Activated CD4-positive, alpha-beta T cell treated with anti-CD3 and anti-CD28 coated beads for 4 hours (primary cell): ENCODE measurements at places on chromosomes 6 and 20.

DNA sequence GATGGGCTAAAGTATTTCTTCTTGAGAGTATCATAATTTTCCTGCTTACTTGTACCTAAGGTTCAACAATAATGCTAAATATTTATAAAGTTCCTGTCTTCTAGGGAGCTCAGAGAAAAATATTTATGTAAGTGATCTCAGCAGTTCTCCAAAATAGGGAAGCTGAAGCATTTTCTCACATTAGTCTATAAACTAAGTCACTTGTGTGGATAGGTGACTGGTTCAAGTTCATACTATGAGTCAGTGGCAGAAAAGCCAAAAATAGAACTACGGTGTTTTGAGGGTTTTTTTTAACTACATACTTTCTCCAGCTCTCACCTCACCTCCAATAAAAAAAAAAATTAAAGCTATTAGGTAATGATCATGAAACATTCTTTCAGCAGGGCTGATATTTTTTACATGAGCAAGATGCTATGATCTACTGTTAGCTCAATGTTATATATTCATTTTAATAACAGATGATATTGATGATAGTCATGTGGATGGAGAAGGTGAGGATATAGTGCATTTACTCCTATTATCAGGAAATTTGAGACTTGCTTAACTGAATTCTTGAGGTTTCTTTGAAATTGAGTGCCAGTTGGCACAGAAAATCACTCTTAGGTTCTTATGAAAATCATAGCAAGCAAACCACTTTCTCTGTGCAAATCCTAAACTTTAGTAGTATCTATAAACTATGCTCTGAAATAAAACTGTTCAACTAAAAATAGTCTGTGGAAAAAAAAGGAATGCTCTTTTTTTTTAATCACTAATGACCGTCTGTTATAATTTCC, 4.1 kb upstream of the MOXD1 start:
- no peak for DNase-seq

- DNase-seq = no peak
Observed at GRCh38 chr6:73455865-73456629, 4.0 kb upstream of the CGAS start.

- no peak for DNase-seq
Observed at GRCh38 chr20:63618291-63618980, 8.5 kb downstream of the GMEB2 start.

DNA sequence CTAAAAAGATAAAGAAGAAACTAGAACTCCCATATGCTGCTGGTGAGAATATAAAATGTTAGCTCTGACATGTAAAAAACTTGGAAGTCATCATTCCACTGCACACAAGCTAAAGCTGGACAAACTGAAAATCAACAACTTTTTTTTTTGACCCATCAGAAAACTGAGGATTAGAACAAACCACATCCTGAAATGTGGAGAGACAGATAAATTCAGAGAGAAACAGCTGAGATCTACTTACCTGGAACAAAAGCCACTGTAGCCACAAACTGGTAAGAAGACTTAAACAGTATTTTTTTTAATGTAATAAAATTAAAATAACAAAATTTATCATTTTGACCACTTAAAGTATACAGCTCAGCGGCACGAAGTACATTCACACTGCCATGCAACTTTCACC, 408.5 kb upstream of the RGS17 start:
- DNase-seq = no peak
